ENCODE measurements at places on chromosomes 4 and X.
A peak's percentile ranks its signal among the peaks of the same experiment; 100 is the strongest.

- DNase-seq, result no peak
- no peaks in the 10 kb centered on the region for H3K36me3 ChIP-seq
- no peak overlapping the region for H3K4me3 ChIP-seq
- H3K27ac ChIP-seq, result no peak overlapping the region
Measured at GRCh38 chr4:8914461-8915171, 43.0 kb upstream of the HMX1 start.

GRCh38 chr4:2824836-2825381, 18.7 kb upstream of the ADD1 start:
- no peaks in the 10 kb centered on the region for H3K36me3 ChIP-seq
- DNase-seq, result no peak
- H3K27ac ChIP-seq, result no peak overlapping the region
- H3K27me3 ChIP-seq, result no peaks in the 10 kb centered on the region

- H3K36me3 ChIP-seq, result no peaks in the 10 kb centered on the region
- DNase-seq, result no peak
- H3K4me3 ChIP-seq, result no peak overlapping the region
- H3K27ac ChIP-seq, result no peak overlapping the region
- no peaks in the 10 kb centered on the region for H3K4me1 ChIP-seq
Measured at GRCh38 chrX:68892651-68893050, 63.8 kb downstream of the EFNB1 start.

GRCh38 chr4:42122237-42122636, 30.2 kb downstream of the BEND4 start:
- H3K4me3 ChIP-seq, result no peak overlapping the region
- no peaks in the 10 kb centered on the region for H3K27me3 ChIP-seq
- no peak for DNase-seq
- H3K4me1 ChIP-seq, result no peaks in the 10 kb centered on the region
- no peaks in the 10 kb centered on the region for H3K36me3 ChIP-seq

- H3K27me3 ChIP-seq, result no peaks in the 10 kb centered on the region
- no peaks in the 10 kb centered on the region for H3K4me1 ChIP-seq
- no peak overlapping the region for H3K4me3 ChIP-seq
Measured at GRCh38 chr4:54586320-54586955, 71.3 kb upstream of the KIT start.

- no peaks in the 10 kb centered on the region for H3K36me3 ChIP-seq
- H3K4me1 ChIP-seq, result no peaks in the 10 kb centered on the region
- no peak overlapping the region for H3K4me3 ChIP-seq
Measured at GRCh38 chrX:112056476-112056875, 26.1 kb downstream of the TRPC5 start.

GRCh38 chrX:21725496-21725895, 32.4 kb downstream of the SMPX start:
- no peaks in the 10 kb centered on the region for H3K27me3 ChIP-seq

DNA sequence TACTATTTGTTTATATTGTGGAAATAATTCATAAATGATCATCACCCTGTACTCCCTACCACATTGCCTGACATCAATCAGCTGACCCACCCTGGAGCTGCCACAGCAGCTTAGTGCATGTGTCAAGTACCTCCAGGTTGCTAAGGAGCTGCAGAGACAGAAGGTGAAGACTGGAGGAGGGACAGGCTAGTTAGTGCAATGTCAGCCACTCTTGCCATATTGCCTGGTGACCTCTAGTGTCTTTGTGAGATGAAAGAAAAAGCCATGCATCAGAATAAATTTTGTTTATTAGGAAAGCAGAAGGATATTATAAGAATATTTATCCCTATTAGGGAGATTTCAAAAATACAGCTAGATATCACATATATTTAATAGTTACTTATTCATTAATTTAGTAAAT, 243.9 kb upstream of the FAT4 start:
- DNase-seq, result no peak
- H3K27ac ChIP-seq, result no peak overlapping the region
- H3K4me3 ChIP-seq, result no peak overlapping the region
- no peaks in the 10 kb centered on the region for H3K36me3 ChIP-seq
- H3K4me1 ChIP-seq, result no peaks in the 10 kb centered on the region
- no peaks in the 10 kb centered on the region for H3K27me3 ChIP-seq

DNA sequence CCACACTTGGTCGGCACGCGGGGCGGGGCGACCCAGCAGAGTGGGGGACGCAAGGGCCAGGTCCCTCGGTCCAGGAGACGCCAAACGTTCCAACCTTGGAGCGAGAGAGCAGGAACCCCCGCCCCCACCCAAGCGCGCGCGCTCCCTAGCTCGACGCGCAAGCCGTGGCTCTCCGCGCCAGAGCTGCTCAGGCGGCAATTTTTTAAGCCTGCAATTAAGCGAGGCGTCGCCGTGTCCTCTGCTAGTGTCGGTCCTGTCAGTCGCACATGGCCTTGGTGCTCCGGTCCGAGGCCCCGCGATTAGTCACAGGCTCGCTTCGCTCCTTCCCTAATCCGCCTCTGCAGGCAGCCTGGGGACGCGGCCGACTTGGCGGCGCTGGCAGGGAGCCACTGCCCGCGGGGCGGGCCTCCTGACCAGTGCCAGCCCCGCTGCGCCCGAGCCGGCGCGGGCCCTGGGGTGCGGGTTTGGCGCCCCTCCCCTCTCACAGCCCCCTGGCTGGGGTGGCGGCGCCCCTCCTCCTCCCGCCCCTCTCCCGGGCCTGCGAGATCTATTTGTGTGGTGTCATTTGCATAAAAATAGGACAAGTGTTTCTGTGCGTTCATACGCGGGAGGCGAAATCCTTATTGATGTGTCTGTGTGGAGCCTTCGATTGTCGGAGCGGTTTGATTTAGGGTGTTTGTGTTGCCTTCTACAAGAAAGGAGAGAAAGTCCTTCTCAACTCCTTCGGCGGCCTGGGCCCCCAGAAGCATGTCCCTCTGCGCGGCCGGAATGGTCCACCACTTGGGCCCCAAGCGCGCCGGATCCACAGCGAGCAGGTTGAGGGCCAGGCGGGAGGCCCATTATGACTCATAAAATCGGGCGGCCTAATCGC, 9.8 kb upstream of the BCOR start:
- peak overlapping the region; percentile 74 for H3K4me3 ChIP-seq
- H3K27ac ChIP-seq, result no peak overlapping the region
- DNase-seq, result no peak
- no peaks in the 10 kb centered on the region for H3K36me3 ChIP-seq
- H3K27me3 ChIP-seq, result no peaks in the 10 kb centered on the region

DNA sequence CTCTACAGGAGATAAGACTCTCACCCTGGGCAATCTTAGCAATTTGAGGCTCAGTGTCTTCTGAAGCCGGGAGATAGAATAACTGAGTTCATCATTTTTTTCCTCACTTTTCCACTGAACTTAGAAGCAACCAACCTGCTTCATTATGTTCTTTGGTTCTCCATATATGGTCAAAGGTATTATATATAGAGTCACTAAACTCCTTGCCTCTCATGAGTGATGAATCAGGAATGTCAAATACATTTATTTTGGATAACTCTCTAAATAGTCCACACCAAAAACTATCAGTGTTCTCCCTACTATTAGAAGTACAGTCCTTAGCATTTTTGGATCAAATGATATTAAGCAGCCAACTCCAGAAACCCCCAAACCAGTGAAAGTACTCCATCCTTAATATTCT, 421.5 kb upstream of the EPHA5 start:
- DNase-seq, result no peak
- H3K36me3 ChIP-seq, result no peaks in the 10 kb centered on the region
- no peaks in the 10 kb centered on the region for H3K27me3 ChIP-seq
- H3K4me3 ChIP-seq, result no peak overlapping the region

DNA sequence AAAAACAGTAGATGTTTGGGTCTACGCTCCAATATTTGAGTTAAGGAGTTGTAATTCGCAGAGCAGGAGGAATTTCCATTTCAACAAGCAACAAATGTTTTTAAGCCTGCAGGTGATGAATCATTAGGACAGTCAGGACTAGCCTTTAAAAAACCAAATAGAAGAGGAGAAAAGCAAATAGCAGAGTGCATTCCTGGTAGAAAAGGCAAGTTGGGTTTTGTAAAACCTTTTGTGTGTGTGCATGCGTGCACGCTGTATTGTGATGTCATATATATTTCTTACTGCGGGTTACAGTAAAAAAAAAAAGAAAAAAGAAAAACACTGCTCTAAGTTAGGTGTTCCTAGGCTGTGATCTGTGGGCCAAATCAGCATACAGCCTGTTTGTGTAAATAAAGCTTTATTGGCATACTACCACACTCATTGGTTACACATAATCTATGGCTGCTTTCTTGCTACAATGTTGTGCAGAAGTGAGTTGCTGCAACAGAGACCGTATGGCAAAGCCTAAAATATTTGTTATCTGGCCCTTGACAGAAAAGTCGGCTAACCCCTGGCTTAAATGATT, 135.6 kb downstream of the MID1 start:
- H3K4me1 ChIP-seq, result no peaks in the 10 kb centered on the region
- no peaks in the 10 kb centered on the region for H3K36me3 ChIP-seq
- no peaks in the 10 kb centered on the region for H3K27me3 ChIP-seq
- H3K4me3 ChIP-seq, result no peak overlapping the region
- DNase-seq, result no peak

- no peaks in the 10 kb centered on the region for H3K4me1 ChIP-seq
- H3K27ac ChIP-seq, result no peak overlapping the region
- no peak overlapping the region for H3K4me3 ChIP-seq
- no peak for DNase-seq
- no peaks in the 10 kb centered on the region for H3K36me3 ChIP-seq
Measured at GRCh38 chr4:71827826-71828225, 43.9 kb upstream of the GC start.

- H3K27me3 ChIP-seq, result no peaks in the 10 kb centered on the region
- no peak overlapping the region for H3K4me3 ChIP-seq
- H3K36me3 ChIP-seq, result no peaks in the 10 kb centered on the region
- DNase-seq, result no peak
Measured at GRCh38 chrX:24380262-24381187, 20.1 kb downstream of the SUPT20HL1 start.

DNA sequence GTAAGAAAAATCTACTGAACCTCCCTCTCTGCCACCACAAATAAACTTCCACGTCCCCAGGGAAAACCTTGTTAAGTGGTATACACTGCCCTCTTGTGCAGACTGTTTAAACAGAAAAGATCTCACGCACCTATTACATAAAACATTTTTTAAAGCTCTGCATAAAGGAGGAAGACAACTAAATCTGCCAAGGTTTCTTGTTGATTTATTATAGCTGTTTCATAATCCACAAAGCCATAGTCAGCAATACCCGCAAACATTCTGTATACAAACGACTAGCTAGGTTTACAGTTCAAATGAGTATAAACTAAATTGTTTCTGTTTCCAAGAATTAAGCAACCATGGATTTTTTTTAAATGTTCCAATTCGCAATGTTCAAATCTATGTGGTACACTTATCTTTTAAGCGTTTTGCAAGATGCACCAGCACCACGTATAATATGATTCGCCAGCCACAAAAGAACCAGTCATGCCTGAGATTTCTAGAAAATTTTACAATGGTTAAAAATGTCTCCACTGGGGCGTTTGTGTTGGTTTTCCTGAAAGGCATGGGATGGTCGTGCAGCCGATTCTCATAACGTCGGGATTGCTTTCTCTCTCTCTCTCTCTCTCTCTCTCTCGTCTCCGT, 164.6 kb downstream of the PRKX start:
- DNase-seq, result no peak
- no peak overlapping the region for H3K4me3 ChIP-seq
- H3K4me1 ChIP-seq, result no peaks in the 10 kb centered on the region
- no peaks in the 10 kb centered on the region for H3K27me3 ChIP-seq
- no peaks in the 10 kb centered on the region for H3K36me3 ChIP-seq
- no peak overlapping the region for H3K27ac ChIP-seq

DNA sequence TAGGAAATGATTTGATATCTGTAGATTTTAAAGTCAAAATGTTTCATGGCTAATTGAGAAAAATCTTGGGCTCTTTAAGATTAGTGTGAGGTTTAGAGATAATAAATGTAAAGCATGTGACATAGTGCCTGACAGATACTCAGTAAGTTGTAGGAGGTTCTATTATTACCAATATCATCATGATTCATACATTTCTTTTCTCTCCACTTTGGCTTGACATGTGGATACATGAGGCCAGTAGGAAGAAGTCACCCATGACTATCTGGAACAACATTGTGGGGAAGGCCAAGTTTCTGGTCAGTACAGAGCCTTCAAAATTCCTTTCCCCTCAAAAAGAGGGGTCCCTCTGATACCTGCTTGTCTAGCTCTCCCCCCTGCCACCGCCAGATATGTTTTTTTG, 91.2 kb upstream of the SORBS2 start:
- no peaks in the 10 kb centered on the region for H3K27me3 ChIP-seq
- H3K36me3 ChIP-seq, result no peaks in the 10 kb centered on the region
- no peak overlapping the region for H3K4me3 ChIP-seq
- DNase-seq, result no peak

GRCh38 chr4:174669270-174669669, 147.0 kb upstream of the HPGD start:
- no peak overlapping the region for H3K4me3 ChIP-seq
- no peaks in the 10 kb centered on the region for H3K27me3 ChIP-seq
- no peaks in the 10 kb centered on the region for H3K4me1 ChIP-seq
- no peak overlapping the region for H3K27ac ChIP-seq

GRCh38 chr4:150325872-150326271, 247.6 kb downstream of the DCLK2 start:
- H3K36me3 ChIP-seq, result no peaks in the 10 kb centered on the region
- no peak overlapping the region for H3K4me3 ChIP-seq
- H3K27me3 ChIP-seq, result no peaks in the 10 kb centered on the region
- H3K27ac ChIP-seq, result no peak overlapping the region
- DNase-seq, result no peak

DNA sequence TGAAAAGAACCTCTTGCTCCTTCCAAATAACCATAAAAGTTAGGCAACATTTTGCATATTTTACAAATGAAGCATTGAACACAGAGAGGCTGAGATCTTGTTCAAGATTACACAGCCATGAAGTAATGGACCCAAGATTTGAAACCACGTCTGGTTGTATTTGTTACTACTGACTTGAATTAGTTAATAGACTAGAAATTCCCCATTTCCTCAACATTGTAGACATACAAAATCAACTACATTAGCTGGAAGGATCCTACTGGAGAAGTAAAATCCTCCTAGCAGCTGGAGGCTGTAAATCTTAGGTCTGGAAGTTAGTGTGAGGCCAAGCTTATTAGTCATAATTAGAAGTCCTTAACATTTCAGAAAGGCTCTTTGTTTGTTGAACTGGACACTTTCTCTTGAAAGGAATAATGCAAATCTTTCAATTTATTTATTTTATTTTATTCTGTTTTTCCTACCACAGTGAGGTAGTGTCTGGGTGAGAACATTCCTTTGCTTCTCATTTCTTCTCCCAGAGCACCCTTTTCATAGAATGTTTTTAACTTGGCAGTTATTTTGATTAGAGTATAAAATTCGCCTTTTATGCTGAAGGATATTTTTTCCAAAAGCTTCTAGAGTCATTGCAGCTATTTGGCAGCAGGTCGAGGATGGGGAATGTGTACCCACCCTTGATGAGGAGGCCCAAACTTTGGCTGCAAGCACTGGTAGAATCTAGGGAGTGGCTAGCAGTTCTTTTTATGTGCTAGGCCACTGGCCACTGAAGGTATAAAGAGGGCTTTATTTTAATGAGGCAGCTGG, 62.0 kb upstream of the CLNK start:
- no peaks in the 10 kb centered on the region for H3K36me3 ChIP-seq
- 0 out of 2 replicates have a peak, but pooled peaks cover 2% of the 10 kb centered on the region for H3K27me3 ChIP-seq
- H3K4me1 ChIP-seq, result no peaks in the 10 kb centered on the region
- H3K27ac ChIP-seq, result no peak overlapping the region
- DNase-seq, result no peak
